ENCODE measurements at places on chromosomes 5 and 9.

DNA sequence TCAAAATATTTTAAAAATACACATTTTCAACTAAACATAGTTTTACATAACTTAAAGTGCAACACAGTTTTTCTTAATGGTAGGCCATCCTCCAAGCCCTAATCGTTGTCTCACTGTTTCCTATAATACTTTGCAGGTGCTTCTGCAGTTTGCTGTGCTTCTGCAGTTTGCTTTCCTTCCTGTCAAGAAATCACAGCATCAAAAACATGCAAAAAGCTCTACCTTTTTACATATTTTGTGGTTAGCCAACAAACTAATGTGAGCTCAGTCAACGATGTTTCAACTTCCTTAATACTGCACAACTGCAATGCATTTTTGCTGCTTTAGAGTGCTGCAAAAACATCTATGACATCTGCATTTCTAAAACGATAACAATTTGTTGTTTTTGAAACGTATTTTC is 25.2 kb downstream of the EMB start:
- DNase-seq = peak; percentile 5

GRCh38 chr5:1948663-1949191 is 66.0 kb upstream of the IRX4 start:
- no peak for DNase-seq

DNA sequence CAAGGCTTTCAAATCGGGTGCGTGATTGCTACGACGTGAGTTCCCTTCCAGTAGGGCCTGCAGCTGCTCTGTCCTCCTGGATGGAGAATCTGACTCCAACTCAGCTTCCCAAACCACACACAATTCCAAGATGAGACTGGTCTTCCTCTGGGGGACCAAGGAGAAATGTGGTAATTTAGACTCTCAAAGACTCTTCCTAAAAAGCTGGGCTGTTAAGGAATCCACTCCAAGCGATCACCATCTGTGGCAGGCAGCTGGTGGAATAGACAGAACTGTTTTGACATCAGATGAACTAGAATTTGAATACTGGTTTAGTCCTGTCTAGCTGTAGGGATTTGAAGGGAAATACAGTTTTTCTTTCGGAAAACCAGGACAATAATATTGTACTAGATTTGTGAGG is 130.7 kb upstream of the KLF4 start:
- DNase-seq = no peak

DNA sequence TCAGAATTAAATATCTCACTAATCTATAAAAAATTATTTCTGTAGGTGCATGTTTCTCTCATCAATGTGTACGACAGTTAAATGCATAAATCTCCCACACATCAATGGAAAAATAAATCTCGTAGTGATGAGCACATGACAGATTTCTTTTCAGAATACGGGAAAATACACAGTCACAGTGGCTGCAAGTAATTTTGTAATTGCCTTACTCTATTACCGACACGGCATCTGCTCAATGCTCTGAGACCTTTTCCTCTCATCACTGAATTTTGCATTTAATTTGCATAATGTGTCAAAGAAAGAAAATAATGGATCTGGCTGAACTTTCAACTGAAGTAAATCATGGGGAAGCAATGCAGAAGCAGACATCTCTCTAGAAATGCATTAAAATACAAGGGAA is 37.2 kb downstream of the PDE4D start:
- no peak for DNase-seq

DNA sequence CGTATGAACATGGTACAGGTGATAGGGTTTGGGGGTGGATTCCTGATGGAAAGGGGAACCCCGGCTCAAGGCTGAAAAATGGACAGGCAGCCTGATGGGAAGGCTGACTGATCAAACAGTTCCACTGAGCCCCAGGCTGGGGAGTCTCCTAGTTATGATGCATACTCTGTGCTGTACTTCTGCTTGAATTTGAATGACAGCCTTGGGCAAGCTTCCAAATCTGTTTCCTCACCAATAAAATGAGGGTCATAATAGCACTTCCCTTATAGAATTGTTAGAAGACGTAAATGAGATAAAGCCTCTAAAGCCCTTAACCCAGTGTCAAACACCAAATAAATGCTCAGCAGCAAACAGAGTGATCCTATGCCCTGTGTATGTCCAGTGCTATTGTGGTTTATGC is 478.5 kb upstream of the DMAC1 start:
- no peak for DNase-seq

- DNase-seq = peak; percentile 70
These were observed at the start of gene SEMA4D for GRCh38 chr9:89497978-89498851. Gene SEMA4D, minus strand, starts transcription at chr9:89498113. Its CDS starts 92,657 bp downstream, at chr9:89405456.

- no peak for DNase-seq
These were observed 44.7 kb downstream of the STOM start for GRCh38 chr9:121325387-121325786.

DNA sequence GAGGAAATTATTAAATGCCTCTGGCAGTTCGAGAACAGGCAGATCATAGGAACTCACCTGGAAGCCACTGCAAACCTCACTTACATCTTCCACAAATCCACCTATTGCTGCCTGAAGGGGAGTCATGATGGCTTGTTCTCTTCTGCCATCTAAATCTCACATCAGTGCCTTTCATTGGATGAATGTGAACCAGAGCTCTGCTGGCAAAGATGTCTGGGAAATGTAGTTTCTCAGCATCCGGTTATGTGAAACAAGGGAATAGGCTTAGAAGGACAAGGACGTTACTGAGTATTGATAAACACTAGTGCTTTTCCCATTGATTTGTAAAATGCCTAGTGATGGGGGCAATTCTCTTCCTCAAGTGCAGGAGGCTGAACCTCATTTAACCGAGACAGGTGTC is 483.3 kb downstream of the ARHGEF28 start:
- DNase-seq = no peak

DNA sequence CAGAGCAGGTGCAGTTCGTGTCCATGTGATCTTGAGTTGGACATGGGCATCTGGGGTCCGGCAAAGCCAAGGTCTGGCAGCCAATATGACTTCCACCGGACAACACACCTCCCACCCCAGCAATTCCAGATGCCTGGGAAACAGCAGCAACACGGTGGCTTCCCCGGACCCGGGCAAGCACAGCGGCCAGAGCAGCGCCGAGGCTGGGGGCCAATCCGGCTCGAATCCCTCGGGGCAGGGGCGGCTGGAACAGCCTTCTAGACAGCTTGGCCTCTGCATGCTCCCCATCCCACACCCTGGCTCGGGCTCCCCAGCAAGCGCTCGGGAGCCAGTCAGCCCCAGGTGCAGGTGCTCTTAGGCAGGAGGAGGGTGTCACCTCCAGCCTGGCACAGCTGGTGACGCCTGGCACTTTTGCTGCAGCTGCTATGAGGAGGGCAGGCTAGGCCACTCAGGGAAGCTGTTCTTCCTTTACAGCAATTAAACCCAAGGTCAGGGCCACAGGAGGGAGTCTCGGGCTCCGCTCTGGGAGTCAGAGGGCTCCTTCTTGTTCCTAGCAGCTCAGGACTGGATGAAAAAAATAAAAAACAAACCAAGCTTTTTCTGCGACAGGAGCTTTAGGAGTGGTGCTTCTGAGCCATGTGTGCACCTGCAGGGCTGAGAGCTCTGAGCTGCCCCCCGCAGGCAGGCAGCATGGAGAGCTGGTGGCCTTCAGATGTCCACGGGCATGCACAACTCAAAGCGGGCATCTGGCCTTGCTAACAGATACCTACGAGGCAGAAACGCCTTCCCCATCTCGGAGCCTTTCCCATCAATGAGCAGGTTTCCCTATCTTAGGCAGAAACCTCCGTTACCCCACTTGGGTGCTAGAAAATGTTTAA is 28.2 kb downstream of the DBH start:
- DNase-seq = no peak

GRCh38 chr5:169004551-169004950 is 296.4 kb downstream of the SLIT3 start:
- no peak for DNase-seq

- no peak for DNase-seq
These were observed 13.5 kb upstream of the B4GALT1 start for GRCh38 chr9:33180526-33181184.

DNA sequence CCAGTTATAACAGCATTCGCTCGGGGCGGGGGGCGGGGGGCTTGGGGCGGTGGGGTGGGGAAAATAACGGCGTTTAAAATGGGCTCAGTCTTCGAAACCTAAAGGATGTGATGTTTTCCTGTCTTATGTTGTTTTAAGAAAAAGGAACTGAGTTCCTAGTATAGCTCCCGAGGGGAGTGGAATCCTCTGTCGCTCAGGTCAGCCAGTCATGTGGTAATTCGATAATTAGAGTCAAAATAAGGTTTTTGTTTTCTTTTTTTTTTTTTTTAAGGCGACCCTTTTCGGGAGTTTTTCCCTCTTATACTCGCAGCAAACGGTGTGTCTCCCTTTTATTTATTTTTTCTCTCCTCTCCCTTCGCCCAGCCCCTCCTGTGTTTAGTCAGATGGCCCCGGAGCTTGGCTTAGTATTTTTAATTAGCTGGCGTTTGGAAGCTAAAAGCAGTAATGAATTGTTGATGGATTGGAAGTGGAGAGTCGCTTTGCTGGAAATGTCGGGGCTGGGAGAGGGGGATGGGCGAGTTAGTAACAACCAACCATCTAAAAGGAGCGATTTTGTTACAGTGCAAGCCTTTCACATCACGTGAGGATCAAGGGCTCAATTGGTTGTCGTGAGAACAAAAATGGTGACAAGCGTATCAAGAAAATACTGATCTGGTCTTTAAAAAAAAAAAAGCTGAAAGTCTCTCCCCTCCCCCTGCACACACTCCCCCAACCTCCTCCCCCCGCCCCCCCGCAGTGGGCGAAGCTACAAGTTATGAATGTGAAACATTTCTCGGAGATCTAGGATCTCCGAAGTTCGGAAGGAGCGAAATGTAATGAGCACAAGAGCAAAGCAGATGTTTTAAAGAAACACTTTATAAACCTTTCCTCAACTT is 714 bp upstream of the ZNF608 start:
- no peak for DNase-seq

DNA sequence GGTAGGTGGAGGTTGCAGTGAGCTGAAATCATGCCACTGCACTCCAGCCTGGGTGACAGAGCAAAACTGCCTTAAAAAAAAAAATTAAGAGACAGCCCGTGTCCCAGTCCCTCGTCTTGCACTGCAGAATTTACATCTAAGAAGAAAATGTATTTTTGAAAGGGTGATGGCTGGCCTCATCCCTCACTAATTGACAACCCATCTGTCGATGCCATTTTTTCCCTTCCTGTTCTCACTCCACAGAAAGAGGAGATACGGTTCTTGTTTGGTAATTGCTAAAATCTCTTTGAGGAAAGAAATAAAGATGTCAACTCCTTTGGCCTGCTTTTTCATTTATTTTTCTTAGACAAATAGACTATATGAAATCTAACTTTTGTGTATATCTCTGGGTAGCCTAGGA is 2.4 kb upstream of the LSM11 start:
- no peak for DNase-seq

DNA sequence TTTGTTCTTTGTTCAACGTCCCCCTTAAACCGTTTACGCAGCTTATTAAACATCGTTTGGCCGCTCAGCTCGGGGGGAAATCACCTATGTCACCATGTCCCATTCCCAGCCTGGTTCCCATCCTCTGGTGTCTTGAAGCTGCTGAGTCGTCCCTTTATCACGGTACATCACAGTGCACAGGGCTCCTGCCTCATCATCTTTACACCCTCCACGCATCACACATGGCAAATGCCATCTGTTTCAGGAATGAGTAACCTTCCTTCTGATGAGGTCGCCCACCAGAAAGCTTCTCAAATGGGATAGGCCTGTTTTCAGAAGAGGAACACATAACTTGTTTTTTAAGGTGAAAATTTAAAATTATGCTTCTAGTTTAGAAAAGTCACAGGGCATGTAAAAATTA is 7.9 kb upstream of the LHX6 start:
- no peak for DNase-seq

DNA sequence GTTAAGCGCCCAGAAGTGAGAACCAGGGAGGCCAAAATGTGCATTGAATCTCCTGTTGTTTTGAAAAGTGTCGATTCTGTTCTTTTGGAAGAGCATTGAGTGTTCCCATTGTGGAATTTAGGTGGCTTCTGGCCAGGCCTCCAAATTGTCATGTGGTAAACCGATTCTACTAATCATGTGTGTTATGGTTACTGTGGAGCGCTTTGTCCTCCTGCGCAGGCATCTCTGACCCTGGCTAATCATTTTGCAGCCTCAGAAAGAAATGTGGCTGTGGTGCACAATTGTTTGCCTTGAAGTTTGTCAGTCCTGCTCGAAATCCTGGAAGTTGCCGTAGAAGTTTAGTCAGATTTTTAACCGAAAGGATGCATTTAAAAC is 121.3 kb downstream of the RASGRF2 start:
- DNase-seq = no peak

GRCh38 chr5:135223404-135223803 is 175.6 kb downstream of the MACROH2A1 start:
- DNase-seq = no peak

- no peak for DNase-seq
These were observed 93.9 kb downstream of the CD180 start for GRCh38 chr5:67102708-67103107.

DNA sequence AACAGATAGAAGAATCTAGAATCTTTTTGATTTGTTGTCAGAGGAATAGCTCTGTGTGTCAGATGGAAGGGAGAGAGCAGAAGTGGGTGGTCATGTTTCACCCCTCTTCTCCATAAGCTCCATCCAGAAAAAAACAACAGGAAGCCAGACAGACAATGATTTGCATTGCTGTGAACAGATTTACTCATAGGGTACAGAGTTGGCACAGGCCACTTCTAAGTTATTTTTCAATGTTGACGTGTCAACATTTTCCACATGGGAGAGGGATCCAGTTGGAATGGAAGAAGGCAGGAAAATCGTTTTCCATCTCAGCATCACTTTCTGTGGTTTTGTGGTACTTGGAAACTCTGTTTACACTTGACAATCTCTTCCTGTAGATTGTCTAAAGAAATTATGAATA is 86.7 kb downstream of the INSYN2B start:
- no peak for DNase-seq

DNA sequence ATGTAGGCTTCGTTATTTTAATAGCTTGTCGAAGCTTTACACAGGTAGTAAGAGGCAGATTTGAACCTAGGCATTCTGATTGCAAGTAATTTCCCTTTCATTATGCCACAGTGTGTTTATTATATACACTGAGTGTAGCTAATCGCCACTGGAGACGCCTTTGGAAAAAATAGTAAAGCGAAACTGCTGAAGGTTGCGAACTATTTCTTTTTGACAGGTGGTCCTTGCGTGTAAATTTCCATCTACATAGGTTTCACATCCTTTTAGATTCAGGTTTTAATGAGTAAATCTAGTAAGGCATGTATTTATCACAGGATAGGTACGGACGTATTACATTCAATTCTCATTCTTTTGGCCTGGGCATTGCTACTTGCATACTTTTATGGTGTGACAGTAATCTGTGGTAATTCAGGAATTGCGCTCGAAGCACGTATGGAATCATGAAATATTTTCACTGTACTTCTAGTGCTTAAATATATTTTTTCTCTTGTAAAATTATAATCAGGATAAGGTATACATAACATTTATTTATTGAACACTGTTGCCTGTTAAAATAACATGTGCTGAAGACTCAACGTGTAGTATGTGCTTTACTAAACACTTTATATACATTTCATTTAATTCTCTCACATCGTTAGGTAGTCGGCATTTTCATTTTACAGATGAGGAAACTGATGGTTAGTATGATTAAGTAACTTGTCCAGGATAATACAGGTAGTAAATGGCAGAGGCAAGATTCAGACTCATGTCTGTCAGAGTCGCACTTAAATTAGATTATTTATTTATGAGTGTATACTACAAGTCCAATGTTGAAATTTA is 1.8 kb downstream of the MARCHF6 start:
- DNase-seq = no peak
